ENCODE measurements at places on chromosomes 16 and 17.

GRCh38 chr16:56362706-56363105 lies 62.6 kb downstream of the AMFR start:
- no peak for DNase-seq

DNA sequence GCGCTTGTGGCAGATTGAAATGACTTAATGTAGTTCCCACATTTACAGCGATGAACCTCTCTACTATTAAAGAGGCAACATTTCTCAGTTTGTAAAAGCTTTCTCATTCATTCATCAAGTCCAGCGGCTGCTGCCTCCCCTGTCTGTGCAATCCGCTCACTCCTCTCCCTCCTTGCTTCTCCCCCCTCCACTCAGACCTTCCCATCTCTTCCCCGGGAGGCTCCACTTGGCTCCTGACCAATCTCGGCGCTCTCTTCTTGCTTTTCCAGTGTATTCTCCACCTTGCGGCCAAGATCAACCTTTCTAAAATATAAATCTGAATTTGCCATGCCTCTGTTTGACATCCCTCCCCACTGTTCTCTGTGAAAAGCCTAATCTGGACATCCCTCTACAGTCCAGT lies 117.5 kb downstream of the ASIC2 start:
- DNase-seq = no peak

DNA sequence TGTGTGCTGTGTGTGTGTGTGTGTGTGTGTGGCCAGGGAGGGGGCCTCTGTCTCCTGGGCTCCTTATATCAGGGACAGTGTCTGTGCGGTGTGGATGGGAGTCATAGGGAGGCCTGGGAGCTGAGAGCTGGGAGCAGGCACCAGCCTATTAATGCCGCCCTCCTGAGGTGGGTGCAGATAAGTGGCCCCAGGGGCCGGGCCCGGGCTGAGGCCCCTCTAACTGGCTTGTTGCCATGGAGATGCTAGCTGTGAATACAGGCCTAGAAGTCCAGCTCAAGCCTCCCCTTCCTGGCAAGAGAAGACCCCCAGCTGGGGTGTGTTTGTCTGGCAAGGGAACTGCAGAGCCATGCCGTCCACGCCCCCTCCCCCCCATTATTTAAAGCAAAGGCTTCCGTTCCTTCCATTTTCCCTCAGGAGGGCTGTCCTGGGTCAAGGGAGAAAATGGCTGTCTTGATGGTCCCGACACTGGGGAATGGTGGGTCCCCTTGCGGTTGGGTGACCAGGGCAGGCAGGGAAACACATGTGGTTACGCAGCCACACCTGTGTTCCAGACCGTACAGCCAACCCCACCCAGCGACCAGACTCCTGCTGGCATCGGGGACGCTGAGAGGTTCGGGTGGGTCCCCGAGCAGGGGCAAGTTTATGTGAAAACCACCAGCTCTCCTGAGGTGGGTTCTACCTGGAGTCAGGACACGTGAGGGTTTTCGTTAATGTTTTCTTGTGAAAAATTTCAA lies 141.1 kb downstream of the MRM1 start:
- DNase-seq = no peak

- no peak for DNase-seq
Observed at GRCh38 chr16:28873543-28874201, 4.6 kb upstream of the ATP2A1 start.

GRCh38 chr17:49691086-49691676 lies 13.3 kb upstream of the SPOP start:
- DNase-seq = no peak

DNA sequence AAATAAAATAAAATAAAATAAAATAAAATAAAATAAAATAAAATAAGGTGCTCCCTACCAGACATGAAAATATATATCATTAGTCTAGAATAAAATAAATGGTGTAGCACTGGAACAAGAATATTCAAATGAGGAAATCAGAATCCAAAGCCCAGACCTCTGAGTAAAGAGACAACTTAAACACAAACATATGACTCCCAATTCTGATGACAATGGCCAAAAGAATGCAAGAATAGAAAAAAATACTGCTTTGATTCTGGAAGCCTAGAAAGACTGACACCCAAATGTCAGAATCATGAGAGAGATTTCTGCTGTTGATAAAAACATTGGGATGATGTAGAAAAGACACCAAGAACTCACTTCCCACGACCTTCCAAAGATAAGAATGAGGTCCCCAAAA lies 27.9 kb downstream of the MYOCD start:
- DNase-seq = no peak

- DNase-seq = no peak
Observed at GRCh38 chr17:76277300-76278267, 12.4 kb downstream of the UBALD2 start.

- DNase-seq = no peak
Observed at GRCh38 chr16:11010575-11011221, 66.3 kb downstream of the CLEC16A start.

DNA sequence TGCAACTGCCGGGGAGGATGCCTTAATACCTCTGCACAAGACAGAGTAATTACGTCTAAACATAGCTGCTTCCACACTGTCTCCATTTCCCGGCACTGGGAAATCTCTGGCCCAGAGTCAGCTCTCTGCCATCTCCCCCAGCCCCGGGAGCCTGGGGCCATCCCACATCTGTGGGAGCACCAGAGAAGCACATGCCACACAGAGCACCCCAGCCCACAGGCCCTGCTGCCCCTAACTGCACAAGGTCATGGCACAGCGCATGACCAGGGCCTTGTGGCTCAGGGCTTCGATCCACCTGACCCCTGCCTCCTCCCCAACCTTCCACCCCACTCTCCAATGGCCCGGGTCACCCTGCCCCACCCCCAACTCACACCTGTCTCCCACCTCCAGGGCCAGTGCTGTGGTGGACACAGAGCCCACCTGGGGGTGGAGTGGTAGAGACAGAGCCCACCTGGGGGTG lies 36.6 kb upstream of the RBFOX3 start:
- DNase-seq = no peak

- DNase-seq = no peak
Observed at GRCh38 chr17:58081646-58082340, 1.4 kb upstream of the DYNLL2 start.

DNA sequence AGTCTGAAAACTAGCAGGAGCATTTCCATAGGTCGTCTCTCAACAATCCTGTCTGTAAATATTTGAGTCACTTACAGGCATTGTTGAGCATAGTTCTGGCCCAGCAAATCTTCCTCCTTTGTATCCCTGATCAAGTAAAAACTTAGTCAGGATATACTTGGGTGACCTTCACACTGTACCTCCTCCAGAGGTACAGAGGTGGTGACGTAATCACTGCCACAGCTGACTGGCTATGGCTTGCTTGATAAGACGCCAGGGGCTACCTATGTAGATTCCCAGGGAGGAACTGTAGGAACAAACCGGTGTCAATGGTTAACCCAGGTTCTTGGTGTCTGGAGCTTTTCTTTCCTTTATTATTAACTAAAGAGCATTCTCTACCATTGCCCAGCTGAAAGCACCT lies at the start of gene KCNJ16:
KCNJ16 (plus strand) TSS at position 270 of the 400 bp plus-strand sequence. CDS start 56,863 bp downstream, outside the sequence.
- DNase-seq = no peak

- DNase-seq = no peak
Observed at GRCh38 chr16:57507136-57508034, 21.1 kb upstream of the DOK4 start.

- DNase-seq = no peak
Observed at GRCh38 chr16:17173281-17173680, 297.5 kb downstream of the XYLT1 start.

DNA sequence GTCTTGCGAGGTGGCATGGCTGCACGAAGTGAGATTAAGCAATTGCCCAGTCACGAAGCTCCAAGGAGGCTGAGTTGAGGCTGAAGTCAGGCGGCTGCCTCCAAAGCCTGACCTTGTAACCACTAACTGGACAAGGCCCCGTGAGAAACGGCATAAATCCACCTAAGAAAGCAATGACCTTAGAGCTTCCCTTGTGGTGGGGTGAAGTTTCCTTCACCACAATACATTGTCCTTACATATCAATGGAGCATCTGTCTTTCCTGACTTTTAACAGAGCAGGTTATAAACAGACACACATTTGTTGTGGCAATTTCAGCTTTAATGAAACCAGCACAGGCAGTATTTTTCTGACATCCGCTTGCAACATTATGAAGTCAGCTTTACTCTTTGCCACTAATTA lies 2.5 kb upstream of the MED9 start:
- no peak for DNase-seq

- no peak for DNase-seq
Observed at GRCh38 chr16:85820604-85821372, 21.3 kb downstream of the COX4I1 start.

GRCh38 chr16:69847643-69848042 lies 85.5 kb downstream of the WWP2 start:
- DNase-seq = no peak

DNA sequence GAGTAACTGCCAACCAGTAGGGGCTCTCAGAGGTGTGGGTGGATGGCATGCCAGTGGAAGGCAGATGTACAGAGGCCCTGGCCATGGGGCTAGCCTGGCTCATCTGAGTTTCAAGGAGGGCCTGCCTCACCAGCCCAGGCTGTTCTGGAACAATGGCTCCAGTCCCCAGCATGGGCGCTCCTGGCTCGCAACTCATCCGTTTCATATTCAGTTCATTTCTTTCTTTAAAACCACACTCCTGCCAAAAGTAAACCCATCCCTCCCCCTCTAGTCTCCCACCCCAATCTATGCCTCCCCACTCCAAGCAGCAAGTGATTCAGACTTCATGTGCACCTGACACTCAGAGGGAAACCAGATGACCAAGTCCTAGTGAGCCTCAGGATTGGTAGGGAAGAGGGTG lies 2.4 kb downstream of the CCL13 start:
- no peak for DNase-seq

DNA sequence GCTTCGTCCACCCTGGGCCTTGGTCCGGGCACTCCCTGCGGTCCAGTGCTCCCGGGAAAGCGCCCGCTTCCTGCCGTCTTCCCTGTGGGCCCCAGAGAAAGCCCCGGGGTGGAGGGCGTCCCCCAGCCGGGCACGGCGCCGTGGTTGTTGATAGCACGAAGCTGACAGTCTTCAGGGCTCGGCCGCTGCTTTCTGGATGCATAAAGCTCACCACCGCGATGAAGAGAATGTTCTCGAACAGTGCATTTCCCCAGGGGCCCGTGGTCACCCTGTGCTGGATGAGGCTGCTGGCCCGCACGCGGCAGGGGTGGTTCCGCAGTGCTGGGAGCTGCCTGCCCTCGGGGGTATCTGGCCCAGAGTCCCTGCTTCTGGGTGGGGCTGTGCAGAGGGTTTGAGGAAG lies 53.2 kb downstream of the BAHCC1 start:
- DNase-seq = no peak

GRCh38 chr16:19645557-19645981 lies 72.5 kb downstream of the KNOP1 start:
- DNase-seq = no peak

DNA sequence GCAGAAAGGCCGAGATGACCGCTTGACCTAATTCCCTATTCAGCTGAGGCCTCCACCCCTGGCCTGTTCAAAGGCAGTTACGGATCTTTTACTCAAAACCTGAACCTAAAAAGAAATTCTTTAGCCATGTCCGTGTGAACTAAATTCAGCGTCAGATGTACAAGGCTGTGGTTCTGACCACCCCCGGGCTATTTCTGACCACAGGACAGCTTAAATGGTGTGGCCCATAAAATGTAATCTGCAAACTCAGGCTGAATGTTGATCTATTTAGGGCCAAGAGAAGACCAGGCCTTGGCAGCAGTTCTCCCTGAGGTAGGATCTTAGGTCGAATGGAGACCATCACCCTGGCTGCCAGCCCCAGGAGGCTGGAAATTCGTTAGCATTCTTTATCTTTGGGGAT lies 485.5 kb downstream of the WWOX start:
- no peak for DNase-seq

GRCh38 chr16:69346683-69347082 lies 4.9 kb downstream of the TMED6 start:
- no peak for DNase-seq

DNA sequence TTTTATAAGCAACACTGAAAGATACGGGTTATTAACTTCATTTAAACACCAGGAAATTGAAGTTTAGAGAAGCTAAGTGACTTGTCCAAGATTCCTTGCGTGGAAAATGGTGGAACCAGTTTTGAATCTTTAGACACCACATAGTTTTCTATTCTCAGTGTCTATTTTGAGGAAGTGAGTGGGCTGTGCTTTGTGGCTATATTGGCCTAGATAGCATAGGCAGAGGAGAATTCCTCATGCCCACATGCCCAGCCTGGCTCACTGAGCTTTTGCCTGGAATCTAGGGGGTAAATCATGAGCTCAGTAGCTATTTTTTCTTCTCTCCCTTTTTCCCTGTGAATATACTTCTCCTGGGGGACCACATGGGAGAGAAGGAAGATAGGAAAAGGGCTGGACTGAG lies 431.3 kb downstream of the HS3ST3B1 start:
- DNase-seq = no peak

GRCh38 chr17:12627781-12628451 lies 37.8 kb upstream of the MYOCD start:
- DNase-seq = no peak

GRCh38 chr17:40551879-40552768 lies 13.1 kb downstream of the CCR7 start:
- no peak for DNase-seq

- no peak for DNase-seq
Observed at GRCh38 chr16:50530277-50531236, 17.6 kb upstream of the NKD1 start.

DNA sequence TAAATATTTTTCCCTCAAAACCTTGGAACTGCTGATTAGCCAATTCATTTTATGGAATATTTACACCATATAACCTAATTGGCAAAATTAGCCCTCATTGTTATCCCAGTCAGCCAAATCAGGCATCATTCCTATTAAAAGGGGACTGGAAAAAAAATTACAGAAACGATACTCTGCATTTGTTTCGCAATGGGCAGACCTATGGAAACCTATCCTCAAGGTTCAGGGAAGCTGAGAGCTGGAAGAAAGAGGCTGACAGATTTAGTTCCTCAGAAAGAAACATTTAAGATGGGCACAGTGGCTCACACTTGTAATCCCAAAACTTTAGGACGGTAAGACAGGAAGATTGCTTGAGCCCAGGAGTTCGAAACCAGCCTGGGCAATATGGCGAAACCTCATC lies 85.6 kb upstream of the RPH3AL start:
- no peak for DNase-seq

GRCh38 chr17:72255481-72255880 lies 134.7 kb downstream of the SOX9 start:
- DNase-seq = no peak

- DNase-seq = no peak
Observed at GRCh38 chr17:8995711-8996110, 25.6 kb upstream of the NTN1 start.

DNA sequence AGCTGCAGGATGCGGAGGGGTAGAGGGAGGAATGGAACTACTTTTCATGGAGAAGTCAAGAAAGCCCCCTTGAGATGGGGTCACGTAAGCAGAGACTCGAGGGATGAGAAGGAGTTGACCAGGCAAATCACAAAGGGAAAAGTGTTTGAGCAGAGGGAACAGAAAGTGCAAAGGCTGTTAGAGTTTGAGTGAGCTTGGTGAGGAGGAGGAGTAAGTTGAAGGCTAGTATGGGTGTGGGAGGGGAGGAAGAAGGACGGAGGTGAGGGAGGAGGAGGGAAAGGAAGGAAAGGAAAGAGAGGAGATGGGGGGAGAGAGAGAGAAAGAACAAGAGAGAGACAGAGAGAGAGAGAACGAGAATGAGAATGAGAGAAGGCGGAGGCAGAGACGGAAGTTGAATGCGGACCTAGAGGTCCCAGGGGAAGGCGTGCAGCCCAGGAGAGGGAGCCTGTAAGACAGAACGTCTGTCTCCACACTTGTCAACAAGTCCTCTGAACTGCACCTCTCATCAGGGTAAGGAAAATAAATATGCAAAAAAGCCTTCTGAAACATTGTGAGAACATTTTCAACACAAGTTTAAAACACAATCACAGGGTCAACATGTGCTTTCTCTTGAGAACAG lies 279.8 kb upstream of the EEF2KMT start:
- no peak for DNase-seq

All from omental fat pad (tissue), 4 donors.